ENCODE measurements at places on chromosomes 6 and 20.

GRCh38 chr6:5960456-5960855, 46.3 kb downstream of the NRN1 start:
- no peak for DNase-seq

GRCh38 chr6:167963589-167964057, 33.8 kb upstream of the KIF25 start:
- no peak for DNase-seq

- no peak for DNase-seq
Observed at GRCh38 chr6:107578642-107579341, 88.9 kb downstream of the SOBP start.

DNA sequence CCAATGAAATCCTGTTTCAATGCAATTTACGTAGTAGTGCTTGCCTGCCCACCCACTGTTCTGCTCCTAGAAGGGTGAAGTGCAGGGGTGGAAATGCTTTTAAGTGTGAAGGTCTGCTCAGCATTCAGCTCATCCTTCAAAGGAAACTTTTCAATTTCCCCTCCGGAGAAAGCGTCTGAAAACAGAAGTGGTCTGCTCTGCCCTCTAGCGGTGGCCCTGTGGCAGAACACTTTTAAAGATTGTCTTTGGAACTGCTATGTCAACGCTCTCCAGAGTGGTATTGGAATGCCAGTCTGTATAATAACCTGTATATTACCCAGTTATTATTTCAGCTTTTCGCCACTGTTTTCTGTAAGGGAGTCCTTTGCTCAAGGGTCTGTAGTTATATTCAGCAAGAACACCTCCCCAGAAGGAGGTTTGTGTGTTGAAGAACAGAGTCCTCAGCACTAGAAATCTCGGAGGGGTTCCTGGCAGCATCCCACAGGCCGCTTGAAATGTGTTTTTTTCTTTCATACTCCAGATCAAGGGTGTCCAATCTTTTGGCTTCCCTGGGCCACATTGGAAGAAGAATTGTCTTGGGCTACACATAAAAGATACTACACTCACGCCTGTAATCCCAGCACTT, 63.1 kb upstream of the KLHL31 start:
- DNase-seq = no peak

- no peak for DNase-seq
Observed at GRCh38 chr6:115511771-115512170, 548.9 kb downstream of the FRK start.

GRCh38 chr6:146017672-146018071, 11.2 kb upstream of the GRM1 start:
- no peak for DNase-seq

- no peak for DNase-seq
Observed at GRCh38 chr6:84764332-84765049, at the start of gene TBX18. Gene TBX18 (minus strand): TSS chr6:84764598. CDS start chr6:84764181, 417 bp downstream.

- DNase-seq = no peak
Observed at GRCh38 chr20:58327211-58327610, 17.7 kb downstream of the RAB22A start.

GRCh38 chr6:106617302-106617701, 12.0 kb downstream of the RTN4IP1 start:
- DNase-seq = no peak

GRCh38 chr6:63565058-63565726, 7.1 kb upstream of the LOC128125822 start:
- DNase-seq = no peak

DNA sequence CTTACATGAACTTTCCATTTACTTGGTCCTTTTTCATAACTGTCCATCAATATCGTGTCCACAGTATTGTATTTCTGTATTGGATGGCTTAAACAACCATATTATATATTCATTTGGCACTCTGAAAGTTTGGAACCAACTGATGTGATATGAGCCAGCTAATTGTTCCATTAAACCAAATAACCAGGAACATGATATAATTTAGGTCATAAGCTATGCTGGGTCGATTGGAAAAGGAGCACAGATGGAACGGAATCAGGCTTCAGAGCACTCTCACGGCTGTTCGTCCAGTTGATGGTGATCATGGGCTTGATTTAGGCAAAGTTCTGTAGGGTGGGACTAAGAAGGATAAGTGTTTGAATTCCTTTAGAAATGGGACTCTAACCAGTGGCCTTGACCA, 142.7 kb downstream of the DNAH8 start:
- no peak for DNase-seq

GRCh38 chr6:41785254-41785653, 2.2 kb upstream of the TOMM6 start:
- DNase-seq = no peak

DNA sequence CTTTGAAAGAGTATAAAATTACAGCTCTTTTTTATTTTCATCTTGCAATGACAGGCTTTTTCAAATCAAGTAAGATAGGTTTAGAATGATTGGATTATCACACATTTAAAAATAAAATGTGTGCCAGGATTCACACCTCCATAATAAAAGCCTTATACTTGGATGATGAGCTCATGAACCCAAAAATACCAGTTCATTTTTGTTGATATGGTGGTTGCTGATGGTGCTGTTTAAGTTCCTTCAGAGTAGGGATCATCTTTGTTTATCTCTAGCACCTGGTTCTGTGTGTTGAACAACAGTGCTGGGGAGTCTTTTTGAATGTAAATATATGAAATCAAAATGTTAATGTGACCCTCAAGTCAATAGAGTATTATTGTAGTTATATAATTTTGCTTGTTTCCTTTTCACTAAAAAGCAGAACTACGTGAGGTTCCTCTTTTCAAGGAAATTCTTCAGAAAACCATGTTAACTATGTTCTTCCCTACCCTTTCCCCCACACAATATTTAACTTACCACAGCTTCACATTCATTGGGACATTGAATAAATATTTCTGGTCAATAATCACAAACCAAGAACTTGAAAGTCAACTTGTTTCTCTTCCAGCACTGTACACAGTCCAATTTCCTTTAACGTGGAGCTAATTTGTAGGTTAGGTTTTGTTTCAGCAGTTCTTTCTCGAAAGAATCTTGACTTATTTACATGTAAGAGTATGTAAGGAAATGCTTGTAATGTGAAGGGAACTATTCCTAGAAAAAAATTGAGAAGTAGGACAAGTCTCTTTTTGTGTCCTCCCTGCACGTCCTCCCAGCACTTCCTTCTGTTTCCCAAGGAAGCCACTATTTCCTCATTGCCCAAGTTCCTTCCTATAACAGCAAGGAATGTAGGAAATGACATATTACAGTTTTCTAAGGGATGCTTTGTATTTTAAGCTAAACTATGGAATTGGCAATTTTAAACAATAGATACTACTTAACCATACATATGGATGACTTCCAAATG, 945.9 kb upstream of the CITED2 start:
- no peak for DNase-seq

- DNase-seq = no peak
Observed at GRCh38 chr20:47821481-47822100, 36.3 kb upstream of the SULF2 start.

DNA sequence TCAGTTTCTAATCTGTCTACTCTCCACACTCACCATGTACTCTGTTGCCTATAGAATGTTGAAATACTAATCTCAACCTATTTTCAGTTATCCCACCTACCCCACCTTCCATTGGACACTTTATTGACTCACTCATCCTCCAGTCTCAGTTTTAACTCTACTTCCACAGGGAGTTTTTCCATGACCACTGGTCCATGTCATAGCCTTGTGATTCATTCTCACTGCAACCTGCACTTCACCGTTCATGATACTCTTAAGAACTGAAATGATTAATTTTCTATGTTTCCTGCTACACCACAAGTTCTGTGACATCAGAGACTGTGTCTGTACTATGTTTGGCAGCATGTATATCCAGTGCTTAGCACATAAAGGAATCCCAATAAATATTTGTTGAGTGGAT, 122.8 kb upstream of the HSF2 start:
- no peak for DNase-seq
